ENCODE measurements at places on chromosomes 7 and 10.

GRCh38 chr7:116446212-116446855, 53.2 kb upstream of the CAV2 start:
- no peak for DNase-seq

DNA sequence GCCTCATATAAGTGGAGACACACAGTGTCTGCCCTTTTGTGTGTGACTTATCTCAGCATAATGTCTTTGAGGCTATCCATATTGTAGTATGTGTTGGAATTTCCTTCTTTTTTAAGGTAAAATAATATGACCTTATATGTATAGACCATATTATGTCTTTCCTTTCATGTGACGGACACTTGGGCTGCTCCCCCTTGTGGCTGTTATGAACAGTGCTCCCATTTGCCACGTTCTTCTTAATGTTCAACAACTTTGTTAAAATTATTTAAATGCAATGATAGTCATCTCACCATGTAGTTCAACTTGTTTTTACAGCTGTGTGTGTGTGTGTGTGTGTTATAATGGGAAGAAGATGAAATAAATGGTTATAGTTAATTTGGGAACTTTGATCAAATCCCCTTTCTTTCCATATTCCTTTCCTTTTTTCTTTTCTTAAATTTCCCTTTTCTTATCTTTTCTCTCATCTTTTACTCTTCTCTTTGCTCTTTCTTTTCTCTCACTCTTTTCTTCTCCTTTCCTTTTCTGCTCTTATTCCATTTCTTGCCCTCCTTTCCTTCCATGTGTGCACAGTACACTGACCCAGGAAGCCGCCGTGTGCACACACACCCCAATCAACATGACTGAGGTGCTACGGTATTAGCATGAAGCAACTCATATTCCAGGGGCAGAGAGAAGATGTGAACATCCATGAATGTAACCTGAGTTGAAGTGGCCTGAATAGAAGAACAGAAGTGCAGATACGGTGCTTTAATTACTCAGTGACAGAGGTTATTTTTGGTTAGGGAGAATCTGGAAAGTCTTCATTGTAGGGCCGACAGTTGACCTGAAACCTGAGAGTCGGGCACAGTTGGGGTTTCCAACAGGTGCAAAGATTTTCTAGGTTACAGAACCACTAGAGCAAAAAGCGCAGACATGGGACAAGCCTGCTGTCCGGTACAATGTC, 596.6 kb downstream of the SDK1 start:
- peak; percentile 41 for DNase-seq

- no peak for DNase-seq
These were observed 562.6 kb upstream of the GALNT17 start for GRCh38 chr7:70569335-70569819.

GRCh38 chr7:6675807-6676405, 30.8 kb downstream of the ZNF12 start:
- no peak for DNase-seq

DNA sequence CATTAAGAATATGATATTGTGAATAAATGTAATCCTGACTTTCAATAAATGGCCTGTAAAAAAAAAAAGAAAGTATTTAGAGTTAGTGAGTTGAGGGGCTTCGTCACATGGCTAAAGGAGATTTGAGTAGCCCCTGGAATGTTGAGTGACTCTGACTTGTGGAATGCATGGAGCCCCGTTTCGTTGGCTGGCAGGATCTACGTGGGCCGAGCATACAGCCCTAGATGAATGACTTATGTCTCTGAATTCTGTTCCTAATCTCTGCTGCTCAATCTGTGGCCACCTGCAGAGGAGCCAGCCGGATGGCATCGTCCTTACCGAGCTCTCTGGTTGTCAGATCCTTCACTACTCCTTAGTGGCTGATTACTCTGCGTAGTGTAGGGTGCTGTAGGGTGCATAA, 155.7 kb downstream of the MGMT start:
- no peak for DNase-seq

All from NCI-H1105 (cell line).